ENCODE measurements at places on chromosomes 4 and X.
A peak's percentile ranks its signal among the peaks of the same experiment; 100 is the strongest.

DNA sequence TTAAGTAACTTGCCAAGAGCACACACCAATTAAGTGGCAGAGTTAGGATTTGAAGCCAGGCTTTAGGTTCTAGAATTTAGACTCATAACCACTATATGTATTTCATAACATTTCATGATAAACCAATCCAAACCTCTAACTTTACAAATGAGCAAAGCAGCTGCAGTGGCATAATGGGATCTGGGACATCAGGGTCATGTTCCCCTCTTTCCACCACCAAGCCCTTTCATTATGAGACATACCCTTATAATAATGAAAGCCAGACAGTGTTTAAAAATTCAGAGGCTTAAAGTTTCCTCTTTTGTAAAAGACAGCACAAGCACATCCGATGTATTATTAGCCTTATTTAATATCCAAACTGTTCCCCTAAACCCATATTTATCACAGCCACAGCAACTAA lies 28.3 kb upstream of the AMELX start:
- DNase-seq, result no peak

GRCh38 chr4:88573995-88574394 lies 18.3 kb upstream of the HERC3 start:
- DNase-seq, result peak; percentile 64

DNA sequence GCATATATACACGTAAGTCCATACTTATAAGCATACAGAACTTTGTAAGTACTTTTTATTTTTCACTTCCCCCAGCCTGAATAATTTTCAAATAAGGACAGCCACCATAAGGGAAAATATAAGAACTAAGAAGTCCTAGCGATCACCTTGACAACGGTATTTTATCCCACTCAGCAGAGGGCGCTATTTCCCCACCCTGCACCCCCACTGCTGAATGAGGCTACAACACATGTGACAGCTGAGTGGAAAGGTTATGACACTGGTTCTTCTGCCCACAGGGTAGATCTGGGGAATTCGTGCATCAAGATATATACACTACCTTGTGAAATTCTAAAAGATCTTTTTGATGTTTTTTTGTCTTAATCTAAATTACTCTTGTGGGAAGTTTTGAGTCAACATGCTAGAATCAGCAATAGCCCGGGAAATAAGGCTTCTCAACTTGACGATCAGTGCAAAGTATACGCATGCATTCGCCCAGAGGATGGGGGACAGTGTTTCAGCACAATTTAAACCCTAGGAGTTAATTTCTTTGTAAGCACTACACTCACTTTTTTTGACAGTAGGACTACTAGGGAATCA lies 151.5 kb downstream of the CORIN start:
- peak; percentile 53 for DNase-seq

GRCh38 chrX:57595381-57595811 lies 3.6 kb downstream of the ZXDB start:
- DNase-seq, result peak; percentile 81

- peak; percentile 1 for DNase-seq
Observed at GRCh38 chrX:149145845-149146285, 359.2 kb downstream of the IDS start.

GRCh38 chr4:127240764-127241105 lies 392.0 kb upstream of the INTU start:
- no peak for DNase-seq

DNA sequence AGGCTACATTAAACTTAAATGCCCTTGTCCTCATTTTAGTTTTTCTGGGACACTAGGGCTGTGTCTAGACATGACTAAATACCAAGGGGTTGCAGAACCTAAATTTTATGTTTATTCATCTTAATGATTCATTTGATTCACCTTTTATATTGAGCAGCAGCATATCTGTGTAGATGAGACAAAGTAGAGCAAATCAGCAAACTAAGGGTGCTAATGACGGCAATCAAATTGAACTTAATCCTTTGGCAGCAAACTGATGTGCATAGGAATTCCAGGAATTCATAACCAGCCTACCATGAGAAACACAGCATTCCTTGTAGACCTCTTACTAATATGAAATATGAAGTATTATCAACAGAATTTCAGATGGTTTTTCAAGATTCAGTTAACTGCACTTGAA lies 25.1 kb downstream of the EPHA5 start:
- no peak for DNase-seq

DNA sequence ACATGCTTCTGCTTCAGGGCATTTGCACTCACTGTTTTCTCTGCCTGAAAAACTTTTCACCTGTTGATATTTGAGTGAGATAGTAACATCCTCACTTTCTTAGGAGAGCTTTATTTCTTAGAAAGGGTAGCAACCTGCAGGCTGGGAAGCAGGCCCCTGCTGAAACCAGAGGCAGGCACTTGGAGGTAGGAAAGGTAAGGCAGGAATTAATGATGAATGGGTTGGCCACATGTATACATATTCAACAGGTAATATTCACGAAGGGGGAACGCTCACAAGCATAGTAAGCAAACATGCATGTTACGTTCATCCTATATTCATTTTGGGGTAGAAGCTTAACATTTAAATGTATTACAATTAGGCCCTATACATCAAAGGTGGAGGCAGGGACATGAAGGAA lies 3.1 kb downstream of the SPATA18 start:
- no peak for DNase-seq

- DNase-seq, result peak; percentile 66
Observed at GRCh38 chr4:139167774-139168444, 9.1 kb downstream of the ELF2 start.

DNA sequence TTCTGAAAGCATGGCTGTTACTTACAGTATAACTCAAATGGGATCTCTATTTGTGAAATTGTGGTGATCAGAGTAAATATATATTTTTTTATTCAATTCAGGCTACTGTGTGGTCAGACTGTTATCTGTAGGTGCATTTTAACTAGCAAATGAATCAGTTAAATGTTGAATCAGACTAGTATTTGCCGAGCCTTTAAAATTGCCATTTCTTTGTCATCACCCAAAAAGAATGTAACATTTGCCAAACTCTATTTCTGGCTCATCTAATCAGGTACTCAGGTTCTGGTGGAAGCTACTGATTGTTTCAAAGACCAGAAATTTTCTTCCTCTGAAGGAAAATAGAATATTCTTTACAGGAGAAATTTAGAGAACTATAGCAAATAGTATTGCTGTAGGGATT lies 1.8 kb upstream of the NAA15 start:
- peak; percentile 37 for DNase-seq

GRCh38 chr4:184283659-184284335 lies 66.1 kb upstream of the ENPP6 start:
- no peak for DNase-seq

- no peak for DNase-seq
Observed at GRCh38 chr4:18798123-18798522, 776.6 kb upstream of the LCORL start.

- DNase-seq, result no peak
Observed at GRCh38 chrX:46991664-46992063, 79.4 kb downstream of the JADE3 start.

GRCh38 chr4:7422151-7422897 lies 12.4 kb downstream of the PSAPL1 start:
- no peak for DNase-seq

- no peak for DNase-seq
Observed at GRCh38 chr4:39542611-39543012, 15.4 kb upstream of the UGDH start.

GRCh38 chr4:101355246-101355645 lies 7.9 kb upstream of the PPP3CA start:
- DNase-seq, result no peak

DNA sequence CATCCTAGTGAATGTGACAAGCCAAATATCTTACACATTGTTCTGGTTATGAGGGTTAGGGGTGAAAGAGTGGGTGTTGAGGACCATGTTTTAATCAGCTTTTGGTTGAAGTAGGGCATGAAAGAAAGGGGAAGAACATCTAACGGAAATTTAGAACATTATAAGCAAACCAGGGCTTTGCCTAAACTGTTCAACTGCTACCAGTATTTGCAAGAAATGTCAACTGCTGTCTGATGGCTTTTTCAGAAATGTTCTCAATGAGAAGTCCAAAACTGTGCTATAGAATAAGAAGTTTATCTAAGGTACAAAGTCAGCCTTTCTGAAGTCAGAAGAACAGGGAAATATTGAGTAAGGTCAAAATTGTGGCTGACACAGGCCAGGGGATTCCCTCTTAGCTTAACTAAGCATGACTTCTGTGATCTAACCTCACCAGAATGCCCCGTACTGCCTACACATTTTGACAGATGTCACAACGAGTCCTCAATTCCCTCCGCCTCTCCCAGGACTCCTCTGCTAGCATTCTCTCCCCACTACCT lies 67.1 kb downstream of the DTHD1 start:
- DNase-seq, result no peak

- peak; percentile 62 for DNase-seq
Observed at GRCh38 chr4:133130171-133130570, 18.9 kb upstream of the PCDH10 start.

DNA sequence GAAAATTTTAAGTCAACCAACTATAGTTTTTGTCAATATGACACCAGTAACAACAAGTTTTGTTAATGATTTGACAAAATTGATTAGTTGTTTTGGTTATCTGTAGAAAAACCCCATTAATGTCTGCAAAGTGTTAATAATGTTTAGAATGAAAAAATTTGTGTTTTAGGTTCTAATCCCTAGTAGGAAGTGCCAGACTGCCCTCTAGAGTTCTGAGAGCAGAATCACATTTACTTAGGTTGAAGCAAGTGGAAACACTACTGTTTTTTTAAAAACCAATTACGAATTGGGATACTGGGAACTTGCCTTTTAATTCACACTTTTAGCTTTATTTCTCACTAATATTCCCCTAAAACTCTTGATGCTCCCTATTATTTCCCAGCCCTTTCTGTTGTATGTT lies 101.1 kb upstream of the CYLC1 start:
- DNase-seq, result no peak

GRCh38 chr4:27020203-27020602 lies 159.6 kb downstream of the STIM2 start:
- no peak for DNase-seq

DNA sequence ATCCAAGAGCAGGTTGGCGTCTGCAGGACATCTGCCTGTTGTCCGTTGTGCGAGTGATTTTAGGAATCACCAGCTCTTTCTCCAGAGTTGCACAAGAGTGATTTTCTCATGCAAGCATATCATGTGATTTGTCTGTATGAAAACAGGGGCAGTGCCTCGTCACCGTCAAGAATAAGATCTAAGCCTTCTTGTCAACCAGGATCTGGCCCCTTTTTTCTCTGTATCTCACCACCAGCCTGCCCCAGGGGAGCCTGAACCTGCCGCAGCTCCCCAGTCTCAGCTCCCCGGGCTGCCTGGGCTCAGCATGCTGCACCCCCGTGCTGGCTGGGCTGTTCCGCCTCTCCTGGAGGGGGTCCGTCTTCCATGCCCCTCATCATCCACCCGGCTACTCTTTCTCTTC lies 90.5 kb downstream of the STOX2 start:
- DNase-seq, result no peak

- DNase-seq, result peak; percentile 52
Observed at GRCh38 chrX:45756557-45756956, 555.9 kb upstream of the DIPK2B start.

DNA sequence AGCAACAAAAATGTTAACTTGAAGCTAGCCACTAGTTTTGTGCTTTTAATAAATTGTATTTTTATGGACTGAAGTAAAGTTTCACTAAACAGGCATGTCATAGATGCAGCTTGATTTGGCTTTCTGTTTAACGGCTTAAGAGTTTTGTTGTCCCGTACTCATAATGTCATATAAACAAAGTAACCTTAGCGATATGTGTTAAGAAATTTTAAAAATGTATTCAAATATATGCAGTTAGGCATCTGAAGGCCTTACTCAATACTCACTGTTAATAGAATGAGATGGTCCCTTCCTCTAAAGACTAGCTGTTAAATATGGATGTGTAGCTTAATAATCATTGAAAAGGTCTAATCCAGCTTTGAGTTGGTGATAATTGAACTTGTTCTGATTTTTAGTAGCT lies 1.0 kb upstream of the SCLT1 start:
- no peak for DNase-seq

All from EH (cell line).